ENCODE measurements at places on chromosomes 2 and 18.

DNA sequence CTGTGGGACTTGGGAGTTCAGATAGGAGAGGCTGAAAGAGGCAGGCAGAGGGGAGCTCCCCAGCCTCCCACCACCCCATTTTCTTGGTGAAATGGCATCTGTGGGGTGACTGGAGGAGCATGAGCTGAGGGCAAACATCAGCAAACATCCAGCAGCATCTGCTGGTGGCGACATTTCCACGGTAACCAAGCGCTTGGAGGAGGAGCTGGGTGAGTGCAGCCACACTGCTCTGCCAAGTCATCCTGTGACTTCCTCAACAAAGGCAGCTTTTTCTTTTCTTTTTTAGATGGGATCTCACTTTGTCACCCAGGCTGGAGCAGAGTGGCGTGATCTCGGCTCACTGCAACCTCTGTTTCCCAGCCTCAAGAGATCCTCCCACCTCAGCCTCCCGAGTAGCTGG, 5.6 kb downstream of the TXNL4A start:
- no peak for DNase-seq

GRCh38 chr2:100107906-100108647, 34.3 kb downstream of the AFF3 start:
- DNase-seq, result no peak

GRCh38 chr2:66185497-66186054, 249.3 kb upstream of the MEIS1 start:
- DNase-seq, result no peak

DNA sequence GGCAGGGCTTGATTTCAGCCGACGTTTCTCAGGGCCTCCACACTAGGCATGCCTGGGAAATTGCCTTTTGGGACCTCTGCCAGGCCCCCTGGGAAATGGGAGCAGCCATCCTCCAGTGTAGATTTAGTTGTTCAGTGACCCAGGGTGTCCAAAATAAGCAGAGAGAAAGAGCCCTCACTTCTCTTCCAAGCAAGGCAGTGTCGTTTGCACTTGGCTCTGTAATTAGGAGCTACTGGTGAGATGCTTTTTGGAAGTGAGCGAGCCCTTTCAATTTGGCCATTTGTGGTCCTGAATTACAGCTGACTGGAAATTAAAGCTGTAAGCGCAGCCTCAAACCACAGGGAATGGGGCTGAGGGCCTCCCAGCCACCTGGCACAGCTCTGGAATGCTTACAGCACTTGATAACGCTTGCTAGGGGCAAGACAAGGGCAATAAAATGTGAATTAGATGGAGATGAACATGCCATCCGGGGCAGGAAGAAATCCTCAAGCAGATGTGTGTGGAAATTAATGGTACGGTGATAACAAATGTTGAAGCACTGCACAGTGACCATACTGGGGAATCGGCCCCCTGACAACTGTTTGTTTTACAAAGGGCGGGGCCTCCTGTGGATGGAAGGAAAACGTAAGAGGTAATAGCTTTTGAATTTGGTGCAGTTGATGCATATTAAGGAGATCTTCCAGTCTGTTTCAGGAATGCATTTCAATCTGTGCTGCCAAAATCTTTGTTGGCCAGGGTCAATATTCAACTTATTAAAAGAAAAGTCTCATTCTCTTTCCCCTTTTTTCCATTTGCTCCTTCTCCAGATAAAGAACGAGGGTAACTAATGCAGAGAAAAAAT, 173.1 kb downstream of the UXS1 start:
- DNase-seq, result no peak

DNA sequence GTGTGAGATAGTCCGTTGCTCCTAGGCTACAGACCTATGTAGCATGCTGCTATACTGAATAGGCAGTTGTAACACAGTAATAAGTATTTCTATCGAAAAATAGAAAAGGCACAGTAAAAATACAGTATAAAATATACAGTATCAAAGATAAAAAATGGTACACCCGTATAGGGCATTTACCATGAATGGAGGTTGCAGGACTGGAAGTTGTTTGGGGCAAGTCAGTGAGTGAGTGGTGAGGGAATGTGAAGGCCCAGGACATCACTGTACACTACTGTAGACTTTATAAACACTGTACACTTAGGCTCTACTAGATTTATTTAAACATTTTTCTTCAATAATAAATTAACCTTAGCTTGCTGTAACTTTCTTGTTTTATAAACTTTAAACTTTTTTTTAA, 3.5 kb downstream of the MAP3K20 start:
- no peak for DNase-seq

DNA sequence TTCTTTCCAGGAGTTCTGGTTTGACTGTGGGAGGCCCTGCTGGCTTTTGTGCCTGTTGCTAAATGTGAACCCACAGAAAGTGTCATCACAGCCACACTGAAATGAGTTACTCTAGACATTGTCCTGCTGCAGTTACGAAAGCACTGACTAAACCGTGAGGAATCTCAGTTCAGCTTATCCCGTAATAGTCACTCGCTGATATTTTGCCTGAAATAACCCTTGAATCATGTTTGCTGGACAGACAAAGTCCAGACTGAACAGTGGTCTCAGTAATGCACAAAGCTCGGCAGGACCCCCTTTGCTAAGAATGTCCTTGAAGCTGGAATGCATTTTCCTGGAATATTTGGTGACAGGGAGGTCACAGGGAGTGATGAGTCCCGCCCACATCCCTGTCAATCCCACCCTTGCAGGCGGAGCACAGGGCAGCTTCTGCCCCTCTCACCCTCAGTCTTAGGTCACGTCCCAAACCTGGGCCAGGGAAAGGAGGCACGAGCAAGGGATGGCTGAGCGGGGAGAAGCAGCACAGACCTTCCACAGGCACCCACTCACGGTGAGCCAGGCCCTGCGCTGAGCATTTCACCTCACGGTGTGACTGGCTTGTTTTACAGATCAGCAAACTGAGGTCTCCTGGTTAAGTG, 53.4 kb downstream of the ADI1 start:
- no peak for DNase-seq

DNA sequence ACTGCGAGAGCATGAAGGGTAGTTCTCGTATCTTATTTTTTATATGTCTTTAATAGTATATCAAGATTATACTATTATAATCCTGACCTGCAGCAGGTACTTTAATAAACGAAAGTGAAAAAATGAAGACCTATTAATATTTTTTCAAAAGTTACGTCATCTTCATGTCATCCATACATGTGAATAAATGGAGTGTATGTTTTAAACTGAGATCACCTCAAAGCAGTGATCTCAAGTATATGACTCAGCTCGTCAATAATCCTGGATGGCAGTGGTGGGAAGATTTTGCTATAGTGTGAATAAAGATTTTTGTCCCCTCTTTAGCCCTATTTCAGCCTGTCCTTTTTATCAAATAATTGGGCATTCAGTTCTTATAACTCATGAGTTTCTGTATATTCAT, 166.3 kb upstream of the FBXO11 start:
- DNase-seq, result no peak

DNA sequence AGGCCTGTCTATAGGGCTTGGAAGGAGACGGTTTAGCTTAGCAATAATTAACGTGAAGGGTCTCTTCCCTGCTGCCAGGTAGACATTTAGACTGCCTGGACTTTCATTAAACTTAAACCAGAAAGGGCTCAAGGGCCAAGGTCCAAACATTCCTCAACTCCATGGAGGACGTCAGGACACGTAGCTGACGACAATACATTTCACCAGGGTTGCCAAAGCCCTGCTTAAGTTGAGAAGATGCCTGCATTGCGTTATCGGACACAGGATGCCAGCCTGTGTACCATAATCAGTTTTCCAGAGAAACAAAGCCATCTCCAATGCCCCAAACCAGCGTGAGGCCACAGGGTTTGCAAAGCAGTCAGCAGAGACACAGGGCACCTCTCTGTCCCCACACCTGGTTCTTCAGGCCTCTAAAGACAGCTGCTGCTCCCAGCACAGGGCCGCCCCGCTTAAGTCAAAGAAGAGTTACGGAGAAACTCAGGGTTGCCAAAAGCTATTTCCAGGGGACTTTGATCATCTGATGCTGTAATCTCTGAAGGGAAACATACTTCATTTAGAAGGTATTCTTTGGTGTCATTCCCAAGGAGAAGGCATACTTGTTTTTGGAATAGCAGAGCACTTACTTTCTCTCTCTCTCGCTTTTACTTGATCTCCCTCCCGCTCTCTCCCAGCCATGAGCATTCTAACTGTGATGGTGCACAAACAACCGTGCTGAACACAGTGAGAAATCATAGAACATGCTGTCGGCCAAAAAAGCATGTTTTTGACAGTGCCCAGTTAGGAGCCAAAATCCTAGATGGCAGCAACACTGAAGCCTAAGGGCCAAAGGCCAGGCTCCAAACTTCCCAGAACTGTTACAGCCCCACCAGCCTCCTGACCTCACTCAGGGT, 46.0 kb downstream of the TTC32 start:
- DNase-seq, result no peak

DNA sequence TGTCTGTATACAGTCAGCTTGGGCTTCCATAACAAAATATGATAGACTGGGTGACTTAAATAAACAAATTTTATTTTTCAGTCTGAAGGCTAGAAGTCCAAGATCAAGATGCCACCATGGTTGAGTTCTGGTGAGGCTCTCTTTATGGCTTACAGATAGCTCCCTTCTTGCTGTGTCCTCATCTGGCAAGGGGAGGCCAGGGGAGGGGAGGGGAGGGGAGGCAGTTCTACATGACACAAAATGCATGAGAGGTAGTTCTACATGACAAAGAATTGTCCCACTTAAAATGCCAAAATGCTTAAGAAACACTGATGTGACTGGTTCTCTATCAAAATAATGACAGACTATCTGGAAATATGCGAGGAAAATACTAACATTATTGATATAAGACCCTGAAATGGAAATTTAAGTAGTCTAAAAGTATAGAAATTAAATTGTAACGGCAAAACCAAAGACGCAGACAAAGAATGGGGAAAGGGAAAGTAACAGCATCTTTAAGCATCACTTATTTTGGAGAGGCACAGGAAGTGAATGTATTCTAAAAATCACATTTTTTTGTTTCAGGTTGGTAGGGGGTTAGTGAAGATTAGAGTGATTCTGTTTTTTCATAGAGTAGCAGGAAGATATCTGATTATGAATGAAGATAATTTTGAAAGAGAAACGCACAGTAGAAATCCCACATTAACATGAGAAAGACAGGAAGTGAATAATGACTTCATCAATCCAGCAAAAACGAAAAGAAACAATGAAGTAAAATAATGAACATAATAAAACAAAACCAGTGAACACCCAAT, 131.4 kb downstream of the STRN start:
- DNase-seq, result no peak

DNA sequence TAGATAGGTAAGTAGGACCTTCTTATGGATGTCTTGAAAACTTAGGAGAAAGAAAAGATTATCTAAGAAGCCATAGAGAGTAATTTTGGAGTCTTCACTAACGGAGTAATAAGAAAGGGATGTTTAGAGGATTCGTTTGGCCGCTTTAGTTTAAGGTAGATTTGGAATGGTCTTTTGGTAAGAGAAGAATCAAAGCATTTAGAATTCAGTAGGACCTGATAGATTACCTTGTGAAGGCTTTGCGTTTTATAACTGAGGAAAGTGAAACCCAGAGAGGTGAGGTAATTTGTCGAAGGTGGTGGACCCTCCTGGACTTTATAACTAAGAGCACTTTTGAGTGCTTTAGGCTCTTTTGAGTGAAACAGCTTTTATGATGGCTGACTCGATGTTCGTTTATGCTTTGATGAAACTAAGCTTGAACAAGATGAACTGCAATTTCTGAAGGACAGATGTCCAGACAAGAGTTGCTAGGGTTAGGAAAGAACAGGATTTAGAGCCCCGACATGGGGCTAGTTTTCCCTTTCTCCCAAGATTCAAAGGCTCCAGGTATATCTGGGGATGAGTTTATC, 1.3 kb downstream of the MYL12B start:
- no peak for DNase-seq

DNA sequence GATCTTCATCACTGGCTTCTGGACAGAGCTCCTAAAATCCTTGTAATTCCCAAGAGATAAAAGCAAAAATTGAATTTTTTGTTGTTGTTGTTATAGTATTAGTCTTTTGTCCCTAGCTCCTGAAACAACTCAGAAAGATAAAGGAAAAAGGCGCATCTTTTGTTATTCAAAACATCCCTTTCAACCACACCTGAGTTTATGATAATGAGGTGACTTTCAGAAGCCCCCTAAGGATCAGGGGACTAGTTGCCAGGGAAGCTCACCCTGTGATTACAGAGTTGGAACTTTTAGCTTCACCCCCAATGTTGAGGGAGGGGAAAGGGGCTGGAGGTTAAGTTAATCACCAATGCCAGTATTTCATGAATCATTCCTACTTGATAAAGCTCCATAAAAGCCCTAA, 10.3 kb upstream of the CERKL start:
- no peak for DNase-seq

- DNase-seq, result no peak
These were observed 102.9 kb upstream of the EPB41L3 start for GRCh38 chr18:5646739-5647138.

GRCh38 chr18:33700513-33700976, 122.5 kb downstream of the ASXL3 start:
- no peak for DNase-seq

DNA sequence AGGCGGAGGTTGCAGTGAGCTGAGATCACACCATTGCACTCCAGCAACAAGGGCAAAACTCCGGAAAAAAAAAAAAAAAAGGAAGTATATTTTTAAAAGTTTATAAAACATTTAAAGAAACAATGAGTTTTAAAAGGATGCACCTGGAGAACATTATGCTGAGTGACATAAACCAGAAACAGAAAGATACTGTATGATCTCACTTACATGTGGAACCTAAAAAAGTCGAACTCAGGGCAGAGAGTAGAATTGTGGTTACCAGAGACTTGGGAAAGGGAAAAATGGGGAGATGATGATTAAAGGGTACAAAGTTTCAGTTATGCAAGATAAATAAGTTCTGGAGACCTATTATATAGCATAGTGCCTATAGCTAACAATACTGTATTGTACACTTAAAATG, 52.8 kb upstream of the RTN4 start:
- no peak for DNase-seq

DNA sequence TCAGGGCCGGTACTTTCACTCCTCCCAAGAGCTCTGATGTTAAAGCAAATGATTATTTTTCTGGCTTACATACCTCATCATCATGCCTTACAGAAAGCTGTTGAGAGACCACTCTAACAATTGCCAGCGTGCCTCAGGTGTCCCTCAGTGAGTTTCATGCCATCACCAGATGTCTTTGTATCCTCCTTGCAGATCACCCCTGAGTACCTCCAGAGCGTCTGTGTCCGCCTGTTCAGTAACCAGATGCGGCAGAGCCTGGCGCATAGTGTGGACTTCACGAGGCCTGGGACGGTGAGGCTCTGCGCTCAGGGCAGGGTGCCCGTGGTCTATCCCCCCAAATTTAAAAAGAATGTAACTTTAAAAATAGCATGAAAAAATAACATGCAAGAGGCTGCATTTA, 41.3 kb downstream of the ARMC9 start:
- no peak for DNase-seq

- no peak for DNase-seq
These were observed 205.5 kb upstream of the FSHR start for GRCh38 chr2:49359721-49360406.

- DNase-seq, result no peak
These were observed 11.1 kb upstream of the MSGN1 start for GRCh38 chr2:17805166-17805565.

DNA sequence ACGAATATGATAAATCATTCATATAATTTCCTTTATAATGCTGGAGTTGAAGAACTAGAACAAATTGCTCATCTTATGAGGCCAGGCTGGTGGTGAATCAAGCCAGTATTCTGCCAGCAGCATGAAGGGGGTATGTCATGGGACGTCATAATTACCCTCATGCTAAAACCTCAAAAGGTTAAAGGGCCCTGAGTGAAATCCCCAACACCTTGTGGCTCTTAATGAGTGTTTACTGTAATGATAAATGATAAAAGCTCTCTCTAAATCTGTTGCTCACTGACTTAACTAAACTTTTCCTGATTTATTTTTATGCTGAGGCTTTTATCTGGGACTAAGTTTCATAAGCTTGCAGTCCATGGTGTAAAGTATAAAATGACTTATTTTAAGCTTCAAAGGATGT, 18.3 kb upstream of the NEDD4L start:
- no peak for DNase-seq
